ENCODE measurements at places on chromosomes 5 and 9.

DNA sequence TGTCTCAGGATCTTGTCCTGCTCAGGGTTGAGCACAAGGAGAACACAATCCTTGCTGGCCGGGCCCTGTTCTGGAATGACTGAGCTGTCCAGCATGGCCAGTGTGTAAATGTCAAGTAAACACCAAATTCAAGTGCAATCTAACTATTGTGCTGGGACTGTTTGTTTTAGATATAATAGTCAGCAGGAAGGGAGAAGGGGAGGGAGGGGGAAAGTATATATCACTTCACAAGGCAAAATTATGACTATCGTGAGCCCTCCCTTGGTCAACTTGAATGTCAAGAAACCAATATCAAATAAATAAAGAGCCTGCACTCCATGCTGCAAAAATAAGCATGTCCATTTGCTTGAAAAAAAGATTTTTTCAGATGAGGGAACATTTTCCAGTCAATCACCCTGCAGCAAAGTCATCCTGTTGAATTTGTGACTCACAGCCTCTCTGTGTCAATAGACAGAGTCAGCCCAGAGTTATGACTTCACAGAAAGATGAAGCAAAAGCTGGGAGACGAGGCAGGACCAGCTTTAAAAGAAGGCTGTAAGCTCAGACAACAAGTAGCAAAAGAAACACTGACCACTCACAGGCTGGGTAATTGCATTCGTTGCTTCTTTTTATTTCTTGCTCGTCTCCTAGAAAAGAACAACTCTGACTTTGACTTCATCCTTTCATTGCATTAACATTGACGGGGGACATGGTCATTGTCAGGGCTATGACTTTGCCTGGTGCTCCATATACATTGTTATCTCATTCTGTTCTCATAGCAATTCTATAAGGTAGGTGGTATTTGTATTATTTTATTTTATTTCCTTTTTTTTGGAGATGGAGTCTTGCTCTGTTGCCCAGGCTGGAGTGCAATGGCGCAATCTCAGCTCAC, 15.3 kb upstream of the KLF4 start:
- no peak for DNase-seq

DNA sequence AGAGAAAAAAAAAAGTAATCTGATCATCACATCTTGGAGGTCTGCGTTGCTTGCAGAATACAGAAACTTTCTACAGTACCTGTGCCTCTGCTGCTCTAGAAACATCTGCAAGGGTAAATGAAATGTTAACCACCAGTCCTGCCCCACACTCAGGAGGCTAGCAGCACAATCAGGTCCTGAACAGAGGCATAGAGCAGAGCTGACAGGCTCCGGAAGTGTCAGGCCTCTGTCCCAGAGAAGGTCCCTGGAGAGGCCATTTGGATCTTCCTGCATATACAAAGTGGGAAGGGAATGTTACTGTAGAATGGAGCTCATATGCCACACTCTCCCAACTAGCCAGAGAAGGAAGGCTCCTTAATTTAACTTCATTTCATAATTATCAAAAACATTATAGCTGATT, 7.2 kb downstream of the NRG2 start:
- no peak for DNase-seq

- no peak for DNase-seq
Measured at GRCh38 chr9:33799928-33800704, 4.8 kb downstream of the PRSS3 start.

GRCh38 chr5:24525414-24525813, 119.4 kb downstream of the CDH10 start:
- DNase-seq: no peak

DNA sequence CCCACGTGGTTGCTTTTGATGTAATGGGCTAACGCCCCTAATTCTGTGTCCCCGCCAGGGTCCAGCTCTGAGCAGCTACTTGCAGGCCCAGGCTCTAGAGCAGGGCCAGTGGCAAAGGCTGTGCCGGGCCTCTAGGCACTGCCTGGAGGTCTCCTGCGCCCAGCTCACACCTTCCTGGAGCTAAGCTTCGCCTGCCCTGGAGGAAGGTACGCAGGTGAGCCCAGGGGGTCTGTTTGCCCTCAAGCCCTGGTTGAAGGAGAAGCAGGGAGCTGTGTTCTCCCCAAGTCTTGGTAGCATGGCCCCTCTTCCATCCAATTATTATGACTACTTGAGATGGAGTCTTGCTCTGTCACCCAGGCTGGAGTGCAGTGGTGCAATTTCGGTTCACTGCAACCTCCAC, 5.2 kb upstream of the LMX1B start:
- no peak for DNase-seq

- no peak for DNase-seq
Measured at GRCh38 chr5:57539281-57539701, 56.7 kb upstream of the ACTBL2 start.

DNA sequence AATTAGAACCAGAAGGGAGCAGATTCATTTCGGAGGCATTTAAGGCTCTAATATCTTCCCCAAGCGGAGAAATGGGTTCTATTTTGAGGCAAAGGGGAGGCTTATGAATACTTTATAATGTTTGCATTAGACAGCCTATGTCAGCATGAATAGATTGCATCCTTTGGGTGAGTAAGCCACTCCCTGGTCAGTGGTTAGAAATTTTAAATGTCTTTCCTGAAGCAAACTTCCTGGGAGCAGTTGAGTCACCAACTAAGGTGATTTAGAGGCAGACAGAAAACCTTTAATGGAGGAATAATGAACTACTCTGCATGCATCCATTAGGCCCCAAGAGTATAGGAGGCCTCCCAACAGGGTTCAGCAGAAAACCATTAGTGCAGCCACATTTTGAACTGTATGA, 204.9 kb downstream of the ELAVL2 start:
- no peak for DNase-seq

DNA sequence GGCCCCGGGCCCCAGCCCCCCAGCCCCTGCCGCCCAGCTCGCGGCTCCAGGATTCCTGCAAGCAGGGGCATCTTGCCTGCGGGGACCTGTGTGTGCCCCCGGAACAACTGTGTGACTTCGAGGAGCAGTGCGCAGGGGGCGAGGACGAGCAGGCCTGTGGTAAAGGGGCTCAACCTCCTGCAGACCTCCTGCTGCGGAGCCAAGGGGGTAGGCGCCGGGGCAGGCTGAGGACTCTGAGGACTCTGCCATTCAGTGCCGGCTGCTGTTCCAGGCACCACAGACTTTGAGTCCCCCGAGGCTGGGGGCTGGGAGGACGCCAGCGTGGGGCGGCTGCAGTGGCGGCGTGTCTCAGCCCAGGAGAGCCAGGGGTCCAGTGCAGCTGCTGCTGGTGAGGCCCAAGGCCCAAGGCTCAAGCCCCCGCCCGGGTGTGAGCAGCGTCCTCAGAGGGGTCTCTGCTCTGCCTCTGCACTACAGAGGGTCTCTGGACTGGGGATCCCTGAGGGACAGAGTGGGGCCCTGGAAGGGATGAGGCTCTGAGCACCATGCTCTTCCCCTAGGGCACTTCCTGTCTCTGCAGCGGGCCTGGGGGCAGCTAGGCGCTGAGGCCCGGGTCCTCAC, 3.4 kb downstream of the MAMDC4 start:
- no peak for DNase-seq

DNA sequence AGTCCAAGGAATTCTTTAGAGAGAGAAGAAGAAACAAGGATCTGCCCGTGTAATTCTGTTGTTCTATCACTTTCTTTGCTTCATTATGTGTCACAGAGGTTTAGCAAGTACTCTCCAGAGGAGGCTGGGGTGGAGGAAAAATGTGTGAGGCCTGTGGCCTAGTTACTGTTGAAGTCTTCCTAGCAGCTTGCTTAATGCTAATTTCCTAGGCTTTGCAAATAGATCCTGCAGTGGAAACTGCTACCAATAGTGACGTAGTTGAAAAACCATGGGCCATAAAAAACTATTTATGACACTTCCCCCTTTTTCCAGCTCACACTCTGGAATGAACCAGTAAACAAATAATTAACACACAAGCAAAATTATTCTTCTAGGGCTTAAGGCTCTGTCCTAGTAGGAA, 27.0 kb upstream of the C9orf72 start:
- DNase-seq: no peak

GRCh38 chr9:97763874-97764273, 66.7 kb upstream of the XPA start:
- no peak for DNase-seq

DNA sequence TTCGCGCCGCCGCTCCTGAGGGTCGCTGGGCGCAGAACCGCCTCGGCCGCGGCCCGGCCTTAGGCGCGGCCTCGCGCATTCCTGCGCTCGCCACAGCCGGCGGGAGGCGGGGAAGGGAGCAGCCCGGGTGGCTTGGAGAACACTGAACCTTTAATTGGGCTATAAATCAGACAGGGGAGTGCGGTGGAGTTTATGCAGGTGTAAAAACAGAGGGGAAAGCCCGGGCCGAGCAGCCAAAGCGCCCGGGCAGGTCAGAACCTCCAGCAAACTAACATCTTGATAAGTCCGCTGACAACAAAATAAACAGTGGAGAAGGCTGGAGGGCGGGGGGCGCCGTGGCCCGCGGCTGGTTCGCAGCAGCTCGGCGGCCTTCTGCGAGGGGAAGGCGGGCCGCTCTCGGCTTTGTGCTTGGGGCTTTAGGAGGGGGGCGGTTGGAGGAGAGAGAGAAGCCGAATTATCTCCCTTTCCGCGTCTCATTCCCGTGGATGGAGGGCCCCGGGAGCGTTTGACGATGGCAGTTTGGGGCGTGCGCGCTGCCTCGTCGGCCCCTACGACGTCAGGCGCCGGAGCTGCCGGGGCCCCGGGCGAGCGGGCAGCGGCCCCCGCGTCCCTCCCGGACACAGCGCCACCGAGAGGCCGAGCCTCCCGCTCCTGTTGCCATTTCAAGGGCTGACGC, 11.3 kb downstream of the FOXD1 start:
- no peak for DNase-seq

DNA sequence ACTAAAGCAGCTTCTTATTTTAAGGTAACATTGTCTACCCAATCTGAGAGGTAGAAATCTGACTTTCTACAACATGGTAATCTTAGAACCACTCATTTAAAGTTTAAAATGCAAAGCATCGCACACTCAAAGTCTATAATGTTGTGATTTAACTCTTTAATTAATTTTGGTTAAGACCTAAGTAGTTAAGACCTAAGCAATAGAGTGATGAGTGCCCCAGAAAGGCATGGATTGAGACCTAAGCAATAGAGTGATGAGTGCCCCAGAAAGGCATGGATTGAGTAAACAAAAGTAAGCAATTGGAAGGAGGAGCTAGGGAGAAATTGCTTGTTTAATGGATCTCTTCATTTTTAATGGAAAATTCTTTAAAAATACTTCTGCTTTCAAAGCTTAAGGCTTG, 86.8 kb downstream of the NLN start:
- DNase-seq: no peak

DNA sequence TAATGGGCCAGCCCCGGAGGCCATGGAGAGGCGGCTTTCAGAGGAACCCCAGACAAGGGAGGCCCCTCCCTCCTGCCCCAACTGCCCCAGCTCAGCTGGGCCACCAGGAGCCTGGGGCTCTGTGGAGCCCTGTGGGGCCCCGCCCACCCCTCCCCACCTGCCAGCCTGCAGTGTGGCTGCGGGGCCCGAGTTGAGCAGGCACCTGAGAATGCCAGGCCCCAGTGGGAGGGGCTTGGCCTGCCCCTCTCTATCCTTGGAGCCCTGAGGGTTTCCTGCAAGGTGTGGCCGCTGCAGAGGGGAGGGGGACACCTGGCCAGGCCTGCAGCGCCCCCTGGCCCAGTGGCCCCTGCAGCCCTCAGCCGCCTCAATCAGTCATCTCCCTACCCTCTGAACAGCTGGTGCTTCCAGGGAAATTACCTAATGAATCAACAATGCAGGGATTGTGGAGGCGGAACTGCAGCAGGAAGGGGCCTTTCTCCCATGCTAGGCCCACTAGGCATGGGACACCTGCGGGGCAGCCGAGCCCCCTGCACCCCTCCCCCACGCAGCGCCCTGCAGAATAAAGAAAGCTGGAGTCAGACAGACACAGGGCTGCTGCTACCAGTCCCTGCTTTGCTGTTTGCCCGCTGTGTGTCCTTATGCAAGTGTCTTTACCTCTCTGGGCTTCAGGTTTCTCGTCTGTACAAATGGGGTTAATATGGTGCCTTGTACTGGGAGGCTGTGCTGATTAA, 48.0 kb downstream of the LMX1B start:
- DNase-seq: no peak

DNA sequence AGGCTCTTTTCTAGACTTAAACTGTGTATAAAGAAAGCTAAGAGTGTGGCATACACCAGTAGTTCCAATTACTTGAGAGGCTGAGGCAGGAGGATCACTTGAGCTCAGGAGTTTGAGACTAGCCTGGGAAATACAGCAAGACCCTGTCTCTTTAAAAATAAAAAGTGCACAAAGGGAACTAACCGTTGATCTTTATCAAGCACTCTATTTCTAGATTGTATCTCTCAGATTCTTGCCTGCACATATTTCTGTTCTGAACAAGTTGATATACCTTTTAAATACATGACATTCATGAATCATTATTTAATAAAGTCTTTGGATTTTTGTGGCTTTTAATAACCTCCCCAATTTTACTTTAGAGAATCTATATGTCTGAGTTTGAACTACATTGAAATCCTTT, 47.2 kb downstream of the HMGCR start:
- no peak for DNase-seq

DNA sequence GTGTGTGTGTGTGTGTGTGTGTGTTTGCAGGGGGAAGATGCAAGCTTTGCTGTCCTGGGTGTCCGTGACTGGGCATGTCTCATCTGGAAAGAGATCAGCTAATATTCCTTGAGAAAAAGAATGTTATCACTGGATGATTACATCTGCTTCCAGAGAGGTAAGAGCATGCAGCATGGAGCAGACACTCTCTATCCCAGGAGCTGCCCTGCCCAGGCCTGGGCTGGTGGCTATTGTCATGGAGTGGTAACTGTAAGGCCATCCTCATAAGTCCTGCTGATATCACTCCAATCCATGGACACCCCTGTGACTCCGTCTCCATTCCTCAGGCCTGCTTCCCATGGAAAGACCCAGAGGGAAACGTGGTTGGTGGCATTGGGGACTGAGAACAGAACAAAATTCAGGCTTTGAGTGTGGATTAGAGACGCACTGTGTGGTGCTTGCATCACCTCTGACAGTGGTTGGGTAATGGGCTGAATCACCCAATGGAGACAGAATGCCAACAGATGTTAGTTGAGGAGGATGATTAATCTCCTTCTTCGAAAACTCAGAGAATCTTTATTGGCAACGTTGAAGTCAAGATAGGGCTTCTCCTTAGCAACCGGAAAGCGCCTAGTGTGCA, 52.0 kb upstream of the KCNIP1 start:
- DNase-seq: no peak

- DNase-seq: no peak
Measured at GRCh38 chr9:107439991-107440456, 49.5 kb downstream of the KLF4 start.

DNA sequence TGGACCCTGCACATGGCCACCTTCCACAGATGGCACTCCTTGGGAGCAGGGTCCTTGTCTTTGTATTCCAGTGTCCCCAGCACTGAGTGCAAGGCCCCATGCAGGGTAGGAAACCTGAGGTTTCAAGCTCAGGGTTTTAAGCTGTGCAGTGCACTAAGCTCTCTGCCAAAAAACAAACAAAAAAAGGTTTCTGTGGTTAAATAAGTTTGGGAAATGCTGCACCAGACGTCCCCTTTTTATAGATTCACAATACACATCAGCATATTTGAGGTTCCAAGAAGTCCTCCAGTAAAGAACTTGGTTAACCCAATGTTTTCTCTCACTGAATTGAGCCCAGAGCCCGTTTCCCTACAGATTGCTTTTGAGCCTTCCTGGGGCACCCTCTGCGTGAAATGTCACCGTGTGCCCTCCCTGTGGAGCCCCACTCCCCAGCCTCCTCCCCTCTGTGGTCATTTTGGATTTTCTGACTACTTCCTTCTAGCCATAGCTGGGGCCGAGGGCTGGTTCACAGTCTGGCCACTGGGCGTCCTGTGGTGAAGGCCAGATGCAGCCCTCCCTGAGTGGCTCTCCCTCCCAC, 17.1 kb downstream of the DELE1 start:
- no peak for DNase-seq

All from activated CD8-positive, alpha-beta memory T cell treated with anti-CD3 and anti-CD28 coated beads for 4 hours (primary cell).